Kidney capillary endothelial cell (primary cell): ENCODE measurements at places on chromosomes 7 and 10.

DNA sequence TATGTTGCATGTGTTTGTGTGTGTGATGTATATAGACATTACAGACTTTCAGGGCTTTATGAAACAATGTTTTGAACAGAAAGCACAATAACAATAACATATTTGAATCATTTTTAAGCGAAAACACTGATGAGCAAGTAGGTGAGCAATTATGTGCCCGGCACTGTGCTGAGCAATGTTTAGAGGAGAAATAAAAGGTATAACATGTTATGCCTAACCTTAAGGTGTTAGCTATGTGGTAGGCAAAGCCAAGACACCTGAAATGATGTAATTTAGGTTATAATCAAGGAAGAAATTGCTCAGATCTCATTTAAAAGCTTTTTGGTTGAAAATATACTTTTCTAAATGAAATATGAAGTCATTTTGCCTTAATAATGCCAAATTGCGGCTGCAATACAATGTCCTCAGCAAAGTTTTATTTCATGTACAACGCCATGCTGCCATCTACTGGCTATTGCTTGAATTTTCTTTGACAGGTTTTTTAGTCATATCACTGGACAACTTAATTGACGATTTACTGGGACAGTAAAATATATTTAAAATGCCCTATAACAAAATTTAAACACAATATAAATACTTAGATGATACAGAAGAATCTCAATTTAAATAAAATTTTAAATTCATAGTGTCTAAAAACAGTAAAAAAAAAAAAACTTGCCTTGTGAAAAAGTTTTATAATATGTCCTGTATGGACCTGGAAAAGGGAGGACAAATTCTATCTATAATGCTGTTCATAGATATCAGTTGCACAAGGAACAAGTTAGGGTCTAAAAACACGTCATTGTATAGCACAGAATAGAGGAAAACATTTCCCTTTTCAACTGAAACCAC, 131.1 kb upstream of the CDK1 start:
- peak; percentile 67 for DNase-seq

GRCh38 chr7:155372782-155373358, 75.2 kb downstream of the INSIG1 start:
- DNase-seq = no peak

GRCh38 chr10:35696392-35697287, 54.5 kb upstream of the FZD8 start:
- no peak for DNase-seq

GRCh38 chr7:7962851-7963250, 5.7 kb upstream of the GLCCI1 start:
- no peak for DNase-seq

GRCh38 chr10:115082506-115082905, 10.7 kb upstream of the ATRNL1 start:
- DNase-seq = peak; percentile 29

DNA sequence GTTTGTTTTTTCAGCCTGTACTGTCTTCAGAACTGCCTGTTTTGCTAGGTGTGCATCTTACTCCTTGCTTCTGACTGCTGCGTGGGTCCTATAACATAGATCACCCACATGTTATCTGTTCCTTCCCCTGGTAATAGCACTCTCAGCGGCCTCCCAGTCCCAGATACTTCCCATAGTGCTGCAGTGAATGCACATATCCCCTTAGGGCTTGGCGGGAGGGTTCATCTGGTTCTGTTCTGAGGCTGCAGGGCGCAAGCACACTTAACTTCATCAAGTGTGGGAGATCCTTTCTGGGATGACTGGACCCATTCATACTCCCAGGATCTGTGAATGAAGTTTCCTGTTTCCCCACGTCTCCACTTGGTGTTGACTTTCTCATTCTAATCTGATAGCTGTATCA, 90.7 kb downstream of the CELF2 start:
- DNase-seq = no peak
